ENCODE measurements at places on chromosomes 4 and X. TPM values are rescaled to one million over a fixed set of nuclear protein-coding genes. Genes with fewer than 3 reads are reported as not detected.

Gene CPZ
- total RNA-seq = 15.5 TPM

Gene CXCL3
- 3.0 TPM for total RNA-seq

DNA sequence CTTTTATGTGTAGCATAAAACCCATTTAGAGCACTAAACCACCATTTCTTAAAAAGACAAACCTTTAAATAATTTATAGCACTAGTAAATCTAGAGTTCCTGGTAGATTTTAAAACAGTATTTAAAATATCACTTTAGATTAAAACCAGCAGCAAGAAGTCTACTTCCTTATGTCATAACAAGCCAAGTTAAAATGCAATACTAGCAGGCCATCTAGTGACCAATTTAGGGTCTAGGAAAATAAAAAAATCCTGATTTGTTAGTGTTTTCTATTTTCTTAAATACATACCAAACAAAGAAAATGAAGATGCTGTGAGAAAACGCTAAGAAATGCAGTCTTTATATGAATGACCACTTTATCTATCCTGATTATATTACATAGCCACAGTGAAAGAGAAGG, 53.9 kb downstream of the PAPSS1 start:
- peak; percentile 64 for DNase-seq

GRCh38 chr4:185810746-185811508, 1.1 kb downstream of the SORBS2 start:
- peak; percentile 42 for DNase-seq

Data from fibroblast of villous mesenchyme (primary cell).